Cortex of kidney (tissue), 1 donor: ENCODE measurements at places on chromosomes 3 and 15.

DNA sequence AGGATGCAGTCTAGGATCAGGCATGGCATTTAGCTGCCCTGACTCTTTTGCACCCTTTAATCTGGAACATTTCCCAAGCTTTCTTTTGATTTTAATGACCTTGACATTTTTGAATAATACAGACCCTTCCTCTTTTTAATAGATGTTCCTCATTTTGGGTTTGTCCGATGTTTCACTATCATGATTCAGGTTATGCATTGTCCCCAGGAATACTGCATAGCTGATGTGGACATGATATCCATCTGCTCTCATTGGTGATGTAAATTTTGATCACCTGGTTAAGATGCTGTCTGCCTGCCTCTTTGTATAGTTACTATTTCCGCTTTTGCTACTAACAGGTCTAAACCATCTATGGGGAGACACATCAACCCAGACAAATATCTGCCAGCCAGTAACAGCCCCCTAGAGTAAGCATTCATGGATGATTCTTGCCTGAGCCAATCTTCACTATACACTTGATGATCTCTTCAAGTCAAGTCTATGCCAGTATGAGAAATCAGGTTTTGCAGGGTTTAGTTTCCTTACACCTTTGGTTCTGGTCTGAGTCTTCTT is 50.6 kb upstream of the ULK4 start:
- DNase-seq, result no peak

GRCh38 chr15:70514251-70514650 is 249.1 kb downstream of the UACA start:
- DNase-seq, result no peak

DNA sequence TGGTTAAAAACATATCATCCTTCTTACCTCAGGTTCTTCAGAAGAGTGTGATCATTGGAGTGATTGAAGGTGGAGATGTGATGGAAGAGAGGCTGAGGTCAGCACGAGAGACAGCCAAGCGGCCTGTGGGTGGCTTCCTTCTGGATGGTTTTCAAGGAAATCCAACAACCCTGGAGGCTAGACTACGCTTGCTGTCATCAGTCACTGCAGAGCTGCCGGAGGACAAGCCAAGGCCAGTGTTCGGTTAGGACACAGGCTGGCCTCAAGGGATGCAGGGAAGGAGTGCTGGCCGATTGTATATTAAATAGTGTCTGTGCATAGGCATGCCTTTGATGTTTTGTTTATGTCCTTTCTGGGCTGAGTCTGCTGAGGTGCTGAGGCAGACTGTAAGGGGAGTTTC is 20.2 kb downstream of the QTRT2 start:
- DNase-seq, result no peak

DNA sequence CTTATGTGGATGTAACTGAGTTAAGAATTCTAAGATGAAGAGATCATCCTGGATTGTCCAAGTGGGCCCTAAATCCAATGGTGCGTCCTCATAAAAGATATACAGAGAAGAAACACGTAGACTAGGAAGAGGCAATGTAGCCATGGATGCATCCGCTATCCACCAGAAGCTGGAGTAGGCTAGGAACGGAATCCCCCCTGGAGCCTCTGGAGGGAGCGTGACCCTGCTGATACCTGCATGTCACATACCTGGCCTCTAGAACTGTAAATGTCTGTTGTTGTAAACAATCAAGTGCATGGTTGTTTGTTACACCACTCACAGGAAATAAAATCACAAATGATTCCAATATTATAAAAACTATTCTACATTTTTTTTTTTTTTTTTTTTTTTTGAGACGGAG is 254.5 kb upstream of the RORA start:
- DNase-seq, result no peak

DNA sequence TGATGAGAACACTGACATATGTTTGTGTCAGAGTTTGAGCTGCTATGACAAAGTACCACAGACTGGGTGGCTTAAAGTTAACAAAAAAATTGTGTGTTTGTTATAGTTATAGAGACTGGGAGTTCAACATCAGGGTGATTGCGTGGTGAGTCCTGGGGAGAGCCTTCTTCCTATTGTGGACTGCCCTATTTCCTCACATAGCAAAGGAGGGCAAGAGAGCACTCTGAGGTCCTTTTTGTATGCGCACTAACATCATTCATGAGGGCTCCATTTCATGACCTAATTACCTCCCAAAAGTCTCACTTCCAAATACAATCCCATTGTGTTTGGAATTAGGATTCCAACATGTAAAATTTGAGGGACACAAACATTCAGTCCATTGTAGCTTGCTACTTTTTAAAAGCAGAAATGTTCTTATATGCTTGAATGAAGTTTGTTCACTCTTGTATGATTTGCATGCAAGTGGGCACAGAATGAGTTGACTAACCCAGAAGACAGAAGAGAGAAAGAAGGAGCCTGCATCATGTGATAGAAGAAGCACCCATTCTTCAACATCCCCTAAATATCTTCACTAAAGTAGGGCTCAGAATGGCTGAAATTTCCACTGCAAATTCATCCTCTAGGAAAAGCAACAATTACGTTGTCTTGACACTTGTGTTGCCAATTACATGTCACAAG is 18.9 kb upstream of the ALCAM start:
- DNase-seq, result no peak

GRCh38 chr3:155519078-155519477 is 225.6 kb upstream of the STRIT1 start:
- DNase-seq, result no peak

DNA sequence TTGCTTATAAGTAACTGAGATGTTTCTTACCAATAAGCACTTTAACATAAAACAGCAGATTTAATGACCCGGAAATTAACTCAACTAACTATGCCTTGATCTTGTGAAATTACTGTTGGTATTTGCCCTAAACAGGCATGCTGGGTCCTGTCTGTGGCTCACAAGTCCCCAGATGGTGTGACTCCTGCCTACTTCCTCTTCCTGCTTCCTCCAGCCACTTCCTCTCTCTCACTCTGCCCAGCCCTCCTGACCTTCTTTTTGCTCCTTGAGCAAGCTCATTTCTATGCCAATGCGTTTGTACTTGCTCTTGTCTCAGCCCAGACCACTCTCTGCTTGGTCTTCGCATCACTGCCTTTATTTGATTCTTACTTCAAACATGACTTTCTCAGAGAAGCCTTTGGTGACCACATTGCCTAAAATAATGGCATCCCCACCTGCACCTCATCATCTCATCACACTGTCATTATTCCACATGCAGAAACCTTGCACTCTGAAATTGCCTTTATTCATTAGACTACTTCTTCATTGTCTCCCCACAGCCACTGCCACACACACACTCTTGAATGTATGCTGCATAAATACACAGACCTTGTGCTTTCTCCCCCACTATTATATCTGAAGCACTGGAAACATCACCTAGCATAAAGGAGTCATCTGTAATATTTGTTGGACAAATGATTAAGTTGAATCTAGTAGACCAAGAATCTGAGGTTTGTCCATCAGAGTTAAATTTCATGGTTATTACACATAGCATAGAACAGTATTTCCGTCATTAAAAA is 256.3 kb upstream of the SEMA6D start:
- no peak for DNase-seq

DNA sequence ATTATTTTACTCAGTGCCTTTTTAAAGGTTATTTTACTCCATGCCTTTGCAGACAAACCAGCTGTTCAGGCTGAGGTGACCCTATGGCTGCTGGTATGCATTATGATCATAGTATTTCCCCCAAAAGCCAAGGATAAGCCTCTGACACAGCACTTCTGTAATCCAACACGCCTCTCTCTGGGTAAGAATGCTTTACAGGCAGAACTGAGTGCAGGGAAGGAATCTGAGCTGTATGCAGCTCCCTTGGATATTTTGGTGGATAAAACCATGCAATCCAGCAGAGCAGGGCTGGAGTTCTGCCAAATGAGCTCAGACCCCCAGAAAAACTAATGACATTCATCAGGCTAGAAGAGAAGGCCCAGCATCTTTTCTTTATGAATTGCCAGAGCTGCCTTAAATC is 11.7 kb upstream of the MAP1A start:
- DNase-seq, result no peak

GRCh38 chr3:32282578-32283154 is 44.2 kb downstream of the CMTM8 start:
- DNase-seq, result no peak

- no peak for DNase-seq
Observed at GRCh38 chr3:146200461-146201220, 39.7 kb upstream of the PLOD2 start.

DNA sequence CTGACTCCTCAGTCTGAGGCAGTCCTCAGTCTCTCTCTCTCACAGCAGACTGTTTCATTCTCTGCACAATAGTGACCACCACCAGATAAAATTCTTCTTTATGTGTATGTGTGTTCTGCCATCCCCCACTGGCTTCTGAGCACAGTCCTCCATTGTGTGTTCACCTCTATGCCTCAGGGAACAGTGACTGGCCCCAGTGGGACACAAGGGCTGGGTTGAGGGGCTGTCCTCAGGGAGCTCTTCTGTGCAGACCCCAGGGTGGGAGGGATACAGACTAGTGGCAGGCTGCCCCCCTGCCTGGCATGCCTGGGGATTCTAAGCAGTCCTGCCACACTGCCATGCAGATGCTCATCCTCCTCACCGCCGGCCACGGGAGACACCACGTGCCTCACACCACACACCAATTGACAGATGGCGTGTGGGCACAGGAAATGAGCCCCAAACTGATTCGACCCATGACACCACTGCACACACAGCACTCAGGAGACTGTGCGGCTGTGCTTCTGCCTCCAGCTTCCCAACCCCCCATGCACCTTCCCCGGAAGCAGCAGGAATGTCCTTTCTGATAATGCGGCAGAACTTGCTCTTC is 237.6 kb upstream of the CHRNA7 start:
- no peak for DNase-seq

GRCh38 chr15:100330221-100330620 is 11.6 kb downstream of the ADAMTS17 start:
- no peak for DNase-seq

- DNase-seq, result no peak
Observed at GRCh38 chr3:183287301-183287971, 34.4 kb downstream of the B3GNT5 start.

DNA sequence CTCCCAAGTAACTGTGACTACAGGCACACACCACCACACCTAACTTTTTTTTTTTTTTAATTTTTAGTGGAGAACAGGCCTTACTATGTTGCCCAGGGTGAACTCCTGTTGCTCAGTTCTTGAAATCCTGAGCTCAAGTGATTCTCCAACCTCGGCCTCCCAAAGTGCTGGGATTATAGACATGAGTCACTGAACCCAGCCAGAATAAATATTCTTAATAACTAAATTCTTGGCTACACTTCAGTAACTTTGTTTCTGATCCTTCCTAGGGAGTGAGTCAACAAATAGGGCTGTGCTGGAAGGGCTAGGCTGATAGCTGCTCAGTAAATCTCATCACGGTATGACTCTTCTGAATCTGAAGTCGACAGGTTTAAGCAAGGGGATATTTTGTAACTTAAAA is 56.6 kb downstream of the P3H2 start:
- DNase-seq, result no peak

- DNase-seq, result no peak
Observed at GRCh38 chr15:89023311-89023961, 64.8 kb upstream of the ABHD2 start.

DNA sequence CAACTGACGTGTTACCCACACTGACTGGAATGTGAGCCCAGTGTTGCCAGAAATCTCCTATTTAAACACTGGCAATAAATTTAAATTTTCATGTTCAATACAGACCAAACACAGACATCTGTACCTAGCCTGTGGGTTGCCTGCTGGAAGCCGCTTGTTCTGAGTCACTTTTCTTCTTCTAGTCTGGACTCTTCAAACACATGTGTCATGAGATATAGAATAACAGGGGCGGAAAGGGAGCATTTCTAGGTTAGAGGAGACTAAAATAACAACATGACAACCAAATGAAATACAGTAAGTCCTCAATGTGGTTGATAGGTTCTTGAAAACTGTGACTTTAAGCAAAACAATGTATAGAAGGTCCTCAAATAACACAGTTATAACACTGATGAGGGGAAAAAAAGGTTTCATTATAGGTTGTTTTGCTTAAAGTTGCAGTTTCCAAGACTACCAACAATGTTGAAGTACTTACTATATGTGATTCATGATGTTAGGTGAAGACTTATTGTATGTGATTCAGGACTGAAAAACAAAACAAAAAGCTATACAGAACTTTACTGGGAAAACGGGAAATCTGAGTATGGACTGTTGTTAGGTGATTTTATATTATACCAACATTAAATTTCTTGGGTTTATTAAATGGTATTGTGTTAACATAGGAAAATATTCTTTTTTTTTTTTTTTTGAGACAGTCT is 63.1 kb downstream of the PRKAR2A start:
- DNase-seq, result no peak

DNA sequence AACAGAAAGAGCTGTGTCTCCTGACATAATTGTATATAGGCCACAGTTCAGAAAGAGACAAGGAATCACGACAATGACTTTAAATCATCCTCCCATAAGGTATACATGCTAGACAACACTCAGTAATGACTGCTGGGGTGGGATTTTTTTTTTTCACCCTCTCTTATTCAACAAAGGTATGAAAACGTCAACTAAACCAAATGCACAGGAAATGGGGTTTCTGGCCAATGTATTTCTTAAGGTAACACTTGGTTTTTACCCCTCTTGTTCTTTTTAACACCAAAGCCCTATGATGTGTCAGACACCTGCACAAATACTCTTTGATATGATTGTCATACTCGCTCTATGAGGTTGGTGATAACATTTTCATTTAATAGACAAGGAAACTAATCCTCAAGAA is 78.3 kb downstream of the MCF2L2 start:
- DNase-seq, result no peak

DNA sequence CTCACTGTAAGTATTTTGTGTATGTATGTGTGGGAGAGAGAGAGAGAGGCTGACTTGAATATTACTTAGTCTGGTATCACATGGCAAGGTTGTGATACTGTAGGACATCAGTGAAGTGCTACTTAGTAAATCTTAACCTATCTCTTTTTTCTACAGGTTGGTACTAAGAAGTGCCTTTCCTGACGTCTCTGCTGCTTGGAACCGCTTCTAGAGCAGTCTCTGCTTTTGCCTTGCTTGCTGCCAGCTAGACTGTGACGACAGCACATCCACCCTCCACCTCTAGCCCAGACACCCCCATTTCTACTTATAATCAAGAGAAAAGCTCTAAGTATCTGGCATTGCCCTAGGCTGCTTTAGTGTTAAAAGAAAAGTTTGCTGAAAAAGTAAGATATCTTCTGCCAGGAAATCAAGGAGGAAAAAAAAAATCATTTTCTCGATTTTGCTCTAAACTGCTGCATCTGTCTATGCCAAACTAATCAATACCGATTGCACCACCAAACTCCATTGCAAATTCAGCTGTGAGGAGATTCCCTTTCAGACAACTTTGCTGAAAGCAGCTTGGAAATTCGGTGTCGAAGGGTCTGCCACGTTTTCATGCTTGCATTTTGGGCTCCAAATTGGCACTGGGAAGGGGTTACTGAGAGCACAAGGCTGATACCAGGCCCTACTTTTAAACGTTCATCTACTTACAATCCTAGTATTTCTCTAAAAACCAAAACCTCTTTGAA is 30.7 kb downstream of the MBNL1 start:
- no peak for DNase-seq

DNA sequence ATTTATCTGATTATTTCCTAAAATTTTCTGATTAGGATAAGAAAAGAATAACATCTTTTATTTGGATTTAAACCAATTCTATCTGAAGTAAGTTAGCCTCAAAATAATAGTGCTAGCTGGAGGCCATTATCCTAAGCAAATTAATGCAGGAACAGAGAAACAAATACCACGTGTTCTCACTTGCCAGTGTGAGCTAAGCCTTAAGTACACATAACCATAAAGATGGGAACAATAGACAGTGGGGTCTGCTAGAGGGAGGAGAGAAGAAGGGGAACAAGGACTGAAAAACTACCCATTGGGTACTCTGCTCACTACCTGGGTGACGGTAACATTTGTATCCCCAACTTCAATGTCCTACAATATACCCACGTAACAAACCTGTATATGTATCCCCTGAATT is 31.3 kb upstream of the LYSMD4 start:
- no peak for DNase-seq
